ENCODE measurements at places on chromosomes 12 and 14.

- no peak for DNase-seq
These were observed 17.1 kb downstream of the SEC23A start for GRCh38 chr14:39085933-39086332.

DNA sequence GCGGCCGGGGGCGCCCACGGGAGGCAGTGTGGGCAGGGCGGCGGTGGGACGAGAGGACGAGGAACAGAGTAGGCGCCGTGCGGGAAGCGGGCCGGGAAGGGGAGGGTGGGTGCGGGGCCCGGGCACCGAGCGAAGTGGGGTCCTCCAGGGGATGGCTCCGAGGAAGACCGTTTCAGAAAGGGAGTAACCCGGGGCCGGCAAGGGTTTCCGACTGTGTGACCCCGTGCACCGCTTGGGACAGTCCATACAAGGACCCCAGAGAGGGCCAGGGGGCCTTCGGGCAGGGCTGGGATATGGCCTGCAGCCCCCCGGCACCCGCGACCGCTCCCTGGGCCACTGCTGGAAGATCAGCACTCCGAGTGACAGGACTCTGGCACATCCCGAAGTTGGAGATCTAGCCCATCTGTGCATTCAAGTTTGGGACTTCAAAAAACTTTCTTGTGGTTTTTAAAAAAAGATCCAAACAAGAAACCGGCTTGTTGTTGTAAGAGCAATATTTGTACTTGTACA is 448 bp downstream of the TSPAN9 start:
- no peak for DNase-seq

GRCh38 chr12:57657744-57658143 is 24.7 kb upstream of the B4GALNT1 start:
- DNase-seq, result no peak

DNA sequence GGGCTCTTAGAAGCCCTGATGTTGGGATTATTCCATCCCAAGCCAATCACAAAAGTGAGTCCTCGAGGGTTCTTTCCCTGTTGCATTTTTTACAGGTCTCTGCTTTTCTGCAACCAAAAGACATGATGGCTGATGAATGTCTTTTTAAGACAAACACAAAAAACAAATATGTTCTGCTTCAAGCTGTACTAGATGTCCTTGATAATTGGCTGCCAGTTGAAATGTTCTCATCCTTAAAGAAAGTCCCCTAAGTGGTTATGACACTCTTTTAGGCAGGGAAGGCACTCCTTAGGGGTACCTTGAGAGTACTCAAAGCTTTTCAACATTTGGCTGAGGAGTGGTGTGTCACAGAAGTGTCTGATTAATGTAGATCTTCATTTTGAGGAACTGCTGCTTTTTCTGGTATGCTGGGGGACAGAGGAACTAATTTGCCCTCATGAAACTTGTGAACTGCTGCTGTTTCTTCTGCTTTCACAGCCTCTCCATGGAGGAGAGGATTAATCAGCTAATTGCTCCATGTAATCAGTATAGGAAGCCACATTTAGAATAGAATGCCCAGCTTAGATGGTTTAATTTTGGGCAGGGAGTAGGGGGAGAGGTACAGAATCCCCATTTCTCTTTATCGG is 22.8 kb upstream of the IGF1 start:
- DNase-seq, result no peak

DNA sequence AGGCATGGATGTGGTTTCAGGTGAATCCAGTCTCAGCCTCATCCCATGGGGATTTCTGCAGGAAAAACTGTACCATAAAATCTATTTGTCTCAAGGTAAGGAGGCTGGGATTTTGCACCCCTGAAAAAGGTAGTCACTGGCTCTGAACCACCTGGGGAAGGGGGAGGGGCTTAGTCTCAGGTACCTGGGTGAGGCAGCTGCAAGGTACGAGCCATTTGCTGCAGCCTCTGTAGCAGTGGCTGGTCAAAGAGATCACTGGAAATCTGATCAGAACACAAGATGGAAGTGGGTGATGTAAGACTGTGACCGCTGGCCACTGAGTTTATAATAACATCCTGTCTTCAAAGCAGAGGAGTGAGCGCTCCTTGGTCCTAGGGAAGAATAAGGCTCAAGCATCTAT is 209.9 kb upstream of the NOS1 start:
- no peak for DNase-seq

DNA sequence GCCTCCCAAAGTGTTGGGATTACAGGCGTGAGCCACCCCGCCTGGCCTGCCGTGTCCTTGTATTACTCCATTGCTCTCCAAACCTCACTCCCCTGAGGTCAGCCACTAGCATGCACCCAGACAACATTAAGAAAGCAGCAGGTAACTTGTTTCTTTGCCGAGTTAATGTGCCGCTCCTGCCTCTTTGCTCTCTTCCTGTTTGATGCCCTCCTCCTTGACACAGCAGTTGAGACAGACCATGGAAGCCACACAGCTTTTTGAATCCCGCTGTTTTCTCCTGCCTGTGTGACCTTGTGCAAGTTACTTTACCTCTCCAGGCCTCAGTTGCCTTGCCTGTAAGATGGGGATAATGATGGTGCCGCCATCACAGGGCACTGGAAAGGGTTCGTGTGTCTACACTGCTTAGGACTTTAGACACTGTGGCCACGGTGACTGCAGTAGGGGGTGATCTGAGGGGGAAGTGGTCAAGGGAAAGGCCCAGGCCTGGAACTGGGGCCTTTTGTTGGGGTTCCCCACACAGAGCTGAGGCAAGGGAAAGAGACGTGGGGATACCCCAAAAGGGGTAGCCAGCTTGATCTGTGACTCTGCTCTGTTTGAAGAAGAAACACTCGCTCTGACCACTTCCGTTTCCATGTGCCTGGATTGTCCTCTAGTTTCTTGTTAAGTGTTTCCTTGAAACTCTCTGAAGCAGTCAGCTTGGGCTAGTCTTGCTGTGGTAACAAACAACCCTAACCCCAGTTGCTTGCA is 69.3 kb downstream of the RIN3 start:
- no peak for DNase-seq
